Dermis blood vessel endothelial cell (primary cell): ENCODE measurements at places on chromosomes 3 and 15. TPM values are rescaled to one million over a fixed set of nuclear protein-coding genes. Genes with fewer than 3 reads are reported as not detected.
A peak's percentile ranks its signal among the peaks of the same experiment; 100 is the strongest.

GRCh38 chr3:107216711-107217110 lies 160.5 kb upstream of the CCDC54 start:
- no peak for DNase-seq

DNA sequence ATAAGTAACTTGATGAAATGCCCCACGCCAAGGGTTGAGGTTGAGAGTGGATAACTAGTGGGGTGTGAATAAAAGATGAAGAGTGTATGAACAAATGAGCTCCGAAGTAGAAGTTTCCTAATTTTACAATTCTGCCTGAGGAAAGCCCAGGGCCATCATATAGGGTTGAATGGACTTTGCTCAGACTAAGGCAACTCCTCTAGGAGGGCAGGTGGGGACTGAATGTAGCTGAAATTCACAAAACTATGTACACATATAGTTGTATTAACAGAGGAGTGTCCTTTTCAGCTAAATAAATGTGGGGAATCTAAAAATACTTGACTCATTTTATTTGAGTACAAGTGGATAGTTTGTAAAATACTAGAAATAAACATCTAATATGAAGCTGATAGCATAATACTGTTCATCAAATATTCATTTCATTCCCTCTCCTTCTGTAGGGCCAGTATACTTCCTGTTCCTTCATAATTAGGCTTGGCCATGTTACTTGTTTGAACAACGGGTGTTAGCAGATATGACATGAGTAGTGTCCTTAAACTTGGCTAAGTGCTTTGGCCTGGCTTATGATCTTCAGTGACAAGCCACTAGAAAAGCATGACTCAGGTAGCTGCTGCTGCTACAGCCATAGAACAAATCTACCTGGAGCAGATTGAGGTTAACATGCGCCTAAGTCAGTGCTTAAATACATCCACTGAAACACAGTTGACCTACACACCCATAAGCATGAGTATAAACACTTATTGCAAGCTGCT lies 26.5 kb downstream of the PLSCR1 start:
- no peak for DNase-seq

DNA sequence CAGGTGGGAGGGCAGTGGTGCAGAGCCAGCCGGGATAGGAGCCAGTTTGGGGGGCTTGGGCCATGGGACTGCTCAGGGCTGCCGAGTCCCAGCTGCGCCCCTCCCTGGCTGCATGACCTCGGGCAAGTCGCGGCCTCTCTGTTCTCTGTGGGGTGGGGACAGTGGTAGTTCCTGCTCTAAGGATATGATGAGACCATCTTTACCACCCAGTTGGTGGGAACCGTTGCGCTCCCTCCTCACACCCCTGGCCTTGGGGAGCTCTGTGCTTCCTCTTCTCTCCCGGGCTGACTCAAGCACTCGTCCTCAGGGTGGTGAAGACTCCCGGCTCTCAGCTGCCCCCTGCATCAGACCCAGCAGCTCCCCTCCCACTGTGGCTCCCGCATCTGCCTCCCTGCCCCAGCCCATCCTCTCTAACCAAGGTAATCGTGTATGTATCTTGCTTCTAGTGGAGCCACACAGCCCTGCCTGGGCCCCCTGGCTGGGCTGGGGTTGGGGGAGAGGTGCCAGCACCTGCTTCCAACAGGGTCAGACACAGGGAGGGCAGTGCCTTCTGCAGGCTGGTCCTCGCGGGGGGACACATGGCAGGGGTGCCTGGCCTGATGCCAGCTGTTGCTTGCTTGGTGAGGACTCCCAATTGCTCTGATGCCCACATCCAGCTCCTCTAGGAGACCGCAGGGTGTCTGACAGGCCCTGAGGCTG lies 15.1 kb upstream of the STAB1 start:
- DNase-seq = no peak

DNA sequence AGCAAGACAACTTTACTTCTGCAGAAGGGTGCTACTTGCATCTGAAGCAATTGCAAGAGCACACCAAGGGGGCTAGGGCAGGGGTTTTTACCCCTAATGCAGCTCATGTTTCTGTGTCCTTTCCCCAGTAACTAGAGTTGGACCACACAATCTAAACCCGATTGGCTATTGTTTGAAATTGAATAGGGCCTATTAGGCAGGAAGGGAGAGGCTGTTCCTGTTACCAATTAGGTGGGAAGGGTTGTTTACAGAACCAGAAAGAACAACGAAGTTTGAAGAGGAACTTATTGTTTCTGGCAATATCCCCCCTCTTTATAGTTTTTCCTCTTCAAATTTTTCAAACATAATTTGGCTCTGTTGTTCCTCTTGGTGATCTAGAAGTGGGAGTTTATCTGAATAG lies 85.5 kb downstream of the CHCHD4 start:
- DNase-seq = no peak

- DNase-seq = no peak
These were observed 965.3 kb upstream of the CFAP20DC start for GRCh38 chr3:60015032-60015705.

- no peak for DNase-seq
These were observed 11.1 kb downstream of the SLC6A6 start for GRCh38 chr3:14413381-14414071.

DNA sequence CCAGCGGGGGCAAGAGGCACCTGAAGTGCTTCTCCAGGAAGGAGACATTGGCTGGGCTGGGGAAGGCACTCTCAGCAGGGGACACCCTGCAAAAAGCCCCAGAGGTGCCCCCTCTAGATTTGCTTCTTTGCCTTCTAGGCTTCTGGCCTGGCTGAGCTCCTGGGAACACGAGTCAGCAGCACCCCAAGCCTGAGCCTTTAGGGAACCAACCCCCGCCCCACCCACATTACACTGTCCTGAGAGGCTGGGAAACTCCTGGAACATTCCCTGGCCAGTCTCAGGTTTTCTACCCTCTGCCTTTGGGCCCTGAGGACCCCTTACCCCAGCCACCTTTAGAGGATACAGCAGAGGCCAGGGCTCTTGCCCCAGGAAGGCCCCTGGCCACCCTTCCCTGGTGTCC lies 108.4 kb upstream of the LINGO1 start:
- no peak for DNase-seq

DNA sequence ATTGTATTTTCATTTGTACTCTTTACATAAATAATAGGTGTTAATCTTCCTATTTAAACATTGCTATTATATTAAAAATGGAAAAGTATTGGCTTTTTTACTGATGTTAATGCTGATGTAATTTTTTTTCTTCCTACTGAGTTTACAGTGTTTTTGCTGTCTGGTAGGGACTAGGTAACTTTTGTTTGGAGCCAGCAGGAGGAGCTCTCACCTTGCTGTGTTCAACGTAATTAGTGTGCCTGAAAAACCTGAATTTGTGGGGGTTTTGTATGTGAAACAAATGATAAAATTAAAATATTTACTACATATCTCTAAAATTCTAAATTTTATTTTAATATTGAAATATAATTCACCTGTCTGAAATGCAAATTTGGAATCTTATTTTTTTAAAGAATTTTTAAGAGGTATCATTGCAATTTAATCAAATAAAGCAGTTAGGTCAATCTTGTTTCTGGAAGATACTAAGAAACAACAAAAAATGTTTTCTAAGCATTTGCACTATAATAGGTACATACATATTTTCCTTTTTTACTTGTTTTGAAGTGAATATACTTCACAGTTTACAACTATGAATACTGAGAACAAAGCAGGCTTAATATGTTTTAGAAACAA lies 48.8 kb downstream of the EPHA6 start:
- peak; percentile 42 for DNase-seq

- no peak for DNase-seq
These were observed 204.2 kb downstream of the WDR72 start for GRCh38 chr15:53555226-53555625.

Gene LRRC28
- 17.0 and 19.8 TPM in 2 replicates for total RNA-seq

Gene CTDSPL2
- 68.4 and 84.9 TPM in 2 replicates for total RNA-seq

Gene CLDN16
- 0.09 and 0.34 TPM in 2 replicates for total RNA-seq

Gene LYSMD4
- total RNA-seq = 8.6 and 9.7 TPM in 2 replicates
